ENCODE measurements at places on chromosomes 7 and 10.

GRCh38 chr10:93447970-93448369 lies 34.2 kb downstream of the MYOF start:
- no peak for DNase-seq

GRCh38 chr10:32938554-32939061 lies 19.4 kb downstream of the ITGB1 start:
- DNase-seq = no peak

- no peak for DNase-seq
These were observed 663.2 kb upstream of the ANKRD30A start for GRCh38 chr10:36462194-36462593.

- DNase-seq = no peak
These were observed 146.4 kb downstream of the RPS24 start for GRCh38 chr10:78179886-78180705.

DNA sequence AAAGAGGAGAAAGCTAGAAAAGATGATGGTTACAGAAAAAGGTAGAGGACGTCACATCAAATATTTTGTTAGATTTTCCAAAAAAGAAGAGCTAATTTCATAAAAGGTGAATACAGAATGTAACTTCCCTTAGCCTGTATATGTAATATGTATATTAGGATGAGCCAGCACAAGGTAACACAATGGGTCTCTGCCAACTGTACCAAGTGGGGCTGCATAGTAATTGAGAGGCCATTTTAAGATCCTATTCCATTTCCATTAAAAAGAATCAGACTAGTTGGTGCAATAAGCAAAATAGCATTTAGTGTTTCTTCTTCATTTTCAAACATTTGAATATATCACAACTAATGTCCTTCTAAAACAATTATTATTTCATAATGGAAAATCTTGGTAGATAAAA lies 134.6 kb downstream of the SEMA3A start:
- no peak for DNase-seq

DNA sequence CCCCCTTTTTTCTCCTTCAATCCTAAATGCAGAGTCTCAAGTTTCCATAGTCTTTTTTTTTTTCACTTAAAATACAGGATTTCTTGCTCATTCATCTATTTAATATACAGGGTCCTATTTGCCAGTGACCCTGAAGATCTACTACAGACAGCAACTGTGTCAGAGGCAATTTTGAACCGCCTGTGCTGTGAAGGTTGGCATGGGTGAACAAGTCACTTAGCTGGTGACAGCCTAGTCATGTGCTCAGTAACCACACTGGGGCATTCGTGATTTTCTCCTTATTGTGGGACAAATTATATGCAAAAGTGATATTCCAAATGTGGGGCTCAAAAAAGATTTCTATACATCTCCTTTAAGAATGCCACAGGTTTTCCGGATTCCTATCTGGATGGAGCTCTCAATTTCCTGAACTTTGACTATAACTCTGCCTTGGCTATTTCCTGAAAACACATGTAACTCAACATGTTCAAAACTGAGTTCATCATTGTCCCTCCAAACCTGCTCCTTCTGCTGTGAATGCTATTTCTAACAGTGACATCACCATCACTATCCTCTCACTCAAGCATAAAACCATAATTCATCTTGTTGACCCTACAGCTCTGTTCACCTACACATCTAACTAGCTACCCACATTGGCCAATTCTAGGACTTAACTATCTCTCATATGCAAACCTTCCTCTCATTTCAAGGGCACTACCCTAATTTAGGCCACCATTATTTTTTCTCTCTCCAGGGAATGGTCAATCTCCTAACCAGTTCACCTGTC lies 36.7 kb downstream of the CDK6 start:
- no peak for DNase-seq

GRCh38 chr10:80416479-80417098 lies 8.2 kb downstream of the PRXL2A start:
- DNase-seq = no peak

GRCh38 chr7:93957767-93958166 lies 36.2 kb downstream of the GNG11 start:
- DNase-seq = no peak

- DNase-seq = no peak
These were observed 620 bp downstream of the BET1 start for GRCh38 chr7:94003446-94004023.

DNA sequence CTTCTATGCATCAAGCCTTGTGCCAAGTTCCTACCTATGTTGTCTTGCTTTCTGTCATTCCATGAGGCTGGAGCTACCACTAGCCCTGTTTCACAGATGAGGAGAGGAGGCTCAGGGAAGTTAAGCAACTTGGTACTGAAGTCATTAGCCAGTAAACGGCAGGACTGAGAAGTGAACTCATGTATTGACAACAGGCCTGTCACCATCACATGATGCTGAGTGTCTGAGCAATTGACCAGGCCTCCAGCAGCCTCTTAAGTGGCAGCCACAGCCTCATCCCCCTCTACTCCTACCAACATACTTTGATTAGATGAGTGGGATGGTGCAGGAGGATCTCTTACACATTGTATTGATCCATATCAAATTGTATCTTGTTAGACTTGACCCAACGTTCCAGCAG lies 317.6 kb downstream of the GRID1 start:
- DNase-seq = no peak

- no peak for DNase-seq
These were observed 36.6 kb upstream of the PRKAR2B start for GRCh38 chr7:107007892-107008287.

DNA sequence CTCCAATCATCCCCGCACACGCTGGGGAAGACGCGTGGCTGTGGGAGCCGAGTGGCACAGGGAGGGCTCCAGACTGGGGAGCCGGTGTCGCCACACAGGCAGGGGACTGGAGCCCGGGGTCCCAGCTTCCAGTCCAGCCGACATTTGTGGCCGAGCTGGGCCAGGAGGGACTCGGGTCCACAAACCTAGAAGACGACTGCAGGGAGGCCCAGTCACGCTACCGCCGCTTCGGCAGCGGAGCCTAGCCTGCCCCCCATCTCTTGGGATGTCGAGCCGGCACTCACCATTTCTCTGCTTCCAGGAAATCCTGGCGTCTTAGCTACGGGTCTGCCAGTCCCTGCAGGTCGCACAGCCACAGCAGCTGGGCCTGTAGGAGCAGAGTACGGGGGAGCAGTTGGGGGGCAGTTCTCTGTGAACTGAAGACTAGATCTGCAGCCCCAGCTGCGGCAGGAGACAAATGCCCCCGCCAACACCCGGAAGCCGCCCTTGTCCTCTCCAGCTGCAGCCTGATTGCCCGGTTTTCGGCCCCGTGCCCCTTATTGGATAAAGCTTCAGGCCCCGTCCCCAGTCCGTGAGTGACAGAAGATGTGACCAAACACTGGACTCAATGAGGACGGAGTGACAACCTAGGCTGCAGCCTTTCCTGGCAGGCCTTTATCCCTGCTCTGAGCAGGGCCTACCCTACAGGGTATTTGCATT lies 270.7 kb downstream of the ZNF33B start:
- DNase-seq = no peak

- no peak for DNase-seq
These were observed 35.4 kb upstream of the ZNF107 start for GRCh38 chr7:64630496-64630895.

DNA sequence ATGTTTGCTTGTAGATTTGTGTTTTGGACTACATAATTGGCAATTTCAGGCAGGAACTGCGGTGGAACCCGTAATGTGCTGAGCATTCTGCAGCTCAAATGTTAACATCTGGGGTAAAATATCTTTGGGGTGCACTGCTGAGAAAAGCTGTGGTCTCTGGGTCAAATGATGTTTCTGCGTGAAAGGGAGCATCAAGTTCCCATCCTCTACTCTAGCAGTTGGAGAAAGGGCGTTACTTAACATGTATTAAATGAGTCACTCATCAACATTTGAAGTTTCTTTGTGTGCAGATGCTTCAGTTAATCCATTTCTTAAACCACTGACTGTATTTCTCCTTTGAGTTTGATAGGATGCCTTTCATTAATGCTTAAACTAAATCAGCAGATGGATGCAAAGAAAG lies 273.1 kb upstream of the PITRM1 start:
- no peak for DNase-seq

GRCh38 chr10:19658131-19658530 lies 158.1 kb upstream of the PLXDC2 start:
- DNase-seq = no peak

DNA sequence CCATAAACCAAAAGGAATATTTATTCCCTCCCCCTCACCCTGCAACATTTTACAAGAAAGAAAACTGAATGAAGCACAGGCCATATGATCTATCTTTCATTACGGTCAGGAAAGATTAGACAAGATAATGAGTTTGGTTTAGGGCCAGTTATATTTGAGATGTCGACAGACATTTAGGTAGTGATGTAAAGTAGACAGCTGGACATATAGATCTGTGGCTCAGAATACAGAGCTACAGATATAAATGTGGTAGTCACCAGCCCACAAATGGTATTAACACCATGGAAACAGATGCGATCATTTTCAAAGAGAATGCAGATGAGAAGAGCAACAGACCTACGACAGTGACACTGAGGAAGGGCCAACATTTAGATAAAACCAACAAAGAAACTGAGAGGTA lies 142.5 kb downstream of the SRPK2 start:
- no peak for DNase-seq

- DNase-seq = peak; percentile 66
These were observed 61.8 kb downstream of the RASGEF1A start for GRCh38 chr10:43204943-43205671.

GRCh38 chr10:88933564-88933963 lies 19.0 kb downstream of the ACTA2 start:
- no peak for DNase-seq

GRCh38 chr7:135186261-135186540 lies 15.7 kb upstream of the CYREN start:
- DNase-seq = no peak

GRCh38 chr10:78212060-78212785 lies 178.6 kb downstream of the RPS24 start:
- no peak for DNase-seq

GRCh38 chr7:125878235-125878956 lies 948.8 kb upstream of the POT1 start:
- no peak for DNase-seq

Data from T-helper 1 cell (primary cell).